ENCODE measurements at places on chromosomes 5 and 9.
A peak's percentile ranks its signal among the peaks of the same experiment; 100 is the strongest.

DNA sequence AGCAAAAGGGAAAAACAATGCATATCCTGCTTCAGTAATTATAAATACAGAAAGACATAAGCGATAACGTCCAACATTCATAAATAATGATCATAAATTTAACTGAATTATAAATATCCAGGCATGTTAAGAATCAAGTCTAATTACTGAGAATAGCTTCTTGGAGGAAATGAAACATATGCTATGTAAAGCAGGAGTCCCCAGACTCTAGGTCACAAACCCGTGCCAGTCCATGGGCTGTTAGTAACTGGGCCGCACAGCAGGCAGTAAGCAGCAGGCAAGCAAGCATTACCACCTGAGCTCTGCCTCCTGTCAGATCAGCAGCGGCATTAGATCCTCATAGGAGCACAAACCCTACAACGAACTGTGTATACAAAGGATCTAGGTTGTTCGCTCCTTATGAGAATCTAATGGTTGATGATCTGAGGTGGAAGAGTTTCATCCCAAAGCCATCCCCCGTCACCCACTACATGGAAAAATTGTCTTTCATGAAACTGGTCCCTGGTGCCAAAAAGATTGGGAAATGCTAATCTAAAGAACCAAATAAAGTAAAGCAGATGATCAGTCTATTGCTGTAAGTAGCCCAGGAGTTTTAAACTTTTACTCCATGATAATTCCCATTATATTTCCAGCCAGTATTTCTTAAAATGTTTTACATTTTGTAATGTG, 50.4 kb downstream of the CERT1 start:
- no peak for DNase-seq

DNA sequence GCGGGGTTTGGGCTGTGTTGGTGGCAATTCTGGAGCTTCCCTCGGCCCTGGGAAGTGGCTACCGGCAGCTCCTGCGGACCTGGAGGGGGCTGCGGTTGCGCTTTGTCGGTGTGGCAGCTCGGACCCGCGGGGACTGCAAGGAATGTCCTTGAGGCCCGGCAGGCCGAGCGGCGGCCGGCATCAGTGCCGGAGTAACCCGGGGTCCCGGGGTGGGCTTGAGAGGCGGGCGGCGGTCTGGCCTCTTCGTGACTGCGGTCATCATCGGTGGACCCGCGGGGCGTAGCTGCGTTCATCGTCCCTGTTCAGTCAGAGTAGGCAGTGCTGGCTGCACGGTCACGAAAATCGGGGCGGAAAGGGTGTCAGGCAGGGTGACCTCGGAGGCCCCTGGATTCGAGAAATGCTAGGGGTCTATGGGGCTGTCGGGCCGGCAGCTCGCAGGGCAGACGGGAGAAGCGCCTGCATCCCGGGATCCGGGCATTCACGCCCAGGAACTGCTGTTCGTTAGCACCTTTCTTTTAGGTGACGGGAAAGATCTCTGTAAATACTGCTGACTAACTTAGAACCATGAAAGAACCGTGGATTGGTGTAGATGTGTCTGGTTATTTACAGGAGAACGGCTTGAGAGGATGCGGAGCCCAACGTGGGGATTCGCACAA, 474 bp downstream of the HMGCR start:
- DNase-seq: no peak

DNA sequence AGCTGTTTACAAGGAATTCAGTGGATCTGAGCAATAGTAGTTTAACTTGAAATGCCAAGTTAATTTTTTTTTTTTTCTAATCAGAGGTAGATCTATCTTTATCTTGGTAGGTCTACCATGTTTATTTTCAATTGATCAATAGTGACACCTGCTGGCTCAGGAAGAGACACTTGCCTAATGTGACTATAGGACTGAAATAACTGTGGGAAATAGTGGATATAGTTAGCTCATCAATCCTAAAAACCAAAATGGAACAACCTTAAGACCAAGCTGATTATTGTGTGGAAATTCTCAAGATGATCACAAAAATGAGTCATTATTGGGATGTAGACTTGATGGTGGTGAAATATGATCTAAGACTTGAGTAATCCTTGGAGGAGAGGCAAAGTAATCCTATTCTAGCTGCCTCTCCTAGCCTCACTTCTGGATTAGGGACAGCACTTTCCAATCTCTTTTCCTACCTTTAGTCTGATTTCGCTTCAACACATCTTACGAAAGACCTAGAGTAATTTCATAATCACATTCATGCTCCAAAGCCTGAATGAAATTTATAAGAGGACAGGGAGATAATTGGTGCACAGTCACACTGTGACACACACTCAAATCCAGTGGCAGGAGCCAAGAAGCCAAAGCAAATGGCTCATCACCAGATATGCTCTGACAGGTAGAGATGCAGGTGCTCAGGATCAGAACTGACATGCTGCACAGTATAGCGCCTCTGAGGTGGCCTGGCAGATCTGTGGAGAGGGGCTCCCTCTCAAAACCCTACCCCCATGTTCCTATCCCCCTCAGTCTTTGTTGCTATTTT, 156.3 kb downstream of the HMHB1 start:
- no peak for DNase-seq

- no peak for DNase-seq
These were observed 40.9 kb downstream of the SVEP1 start for GRCh38 chr9:110538647-110539041.

- no peak for DNase-seq
These were observed 6.5 kb downstream of the CDO1 start for GRCh38 chr5:115809946-115810345.

DNA sequence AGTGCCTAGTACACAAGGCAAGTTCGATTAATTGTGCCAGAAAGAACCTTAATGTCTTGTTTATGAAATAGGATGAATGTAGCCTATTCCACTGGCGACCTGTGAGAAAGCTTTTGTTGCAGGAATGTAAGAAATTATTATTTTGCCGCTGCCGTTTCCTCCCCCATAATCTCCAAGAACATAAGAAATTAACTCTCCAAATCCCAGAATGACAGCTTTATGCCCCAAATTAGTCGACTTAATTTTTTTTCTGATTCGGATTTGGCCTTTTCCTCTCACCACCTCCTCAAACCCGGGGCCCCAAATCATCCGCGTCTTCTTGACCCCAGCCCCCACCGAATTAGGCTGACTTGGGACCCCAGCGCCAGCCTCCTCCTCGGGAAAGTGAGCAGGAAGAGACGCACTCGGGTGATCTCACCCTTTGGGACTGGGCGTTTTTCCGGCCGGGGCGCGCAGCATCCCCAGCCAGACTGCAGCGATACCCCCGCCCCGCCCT, 682 bp upstream of the SPTAN1 start:
- no peak for DNase-seq

DNA sequence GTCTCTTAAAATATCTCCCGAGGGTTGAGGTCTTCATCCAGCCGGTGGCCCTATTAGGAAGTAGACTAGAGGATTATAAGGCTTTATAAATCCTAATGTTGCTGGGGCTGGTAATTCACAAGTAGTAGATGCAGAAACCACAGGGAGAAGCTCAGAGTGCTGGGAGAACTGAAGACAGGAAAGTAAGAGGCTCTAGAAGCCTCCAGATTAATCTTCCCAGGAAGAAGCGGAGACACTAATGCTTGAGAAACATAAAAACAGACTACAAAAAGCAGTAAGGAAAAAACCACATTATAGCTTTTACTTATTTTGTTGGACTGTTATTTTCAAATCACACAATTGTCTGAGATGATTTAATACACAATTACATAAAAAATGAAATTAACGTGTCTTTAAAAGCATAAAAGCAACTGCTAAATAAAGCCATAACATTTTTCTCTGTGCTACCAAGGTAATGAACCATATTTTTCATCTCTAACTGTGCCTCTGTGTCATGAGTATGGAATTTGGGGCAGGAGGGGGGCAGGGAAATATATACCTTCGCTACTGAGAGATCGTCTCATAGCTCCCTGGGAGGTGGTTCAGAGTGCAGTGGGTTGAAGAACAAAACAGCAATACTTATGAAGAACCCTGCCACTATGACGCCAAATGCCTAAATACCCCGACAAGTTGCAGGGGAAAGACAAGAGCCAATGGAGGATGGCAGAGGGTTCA, 806.2 kb upstream of the WWC1 start:
- no peak for DNase-seq

DNA sequence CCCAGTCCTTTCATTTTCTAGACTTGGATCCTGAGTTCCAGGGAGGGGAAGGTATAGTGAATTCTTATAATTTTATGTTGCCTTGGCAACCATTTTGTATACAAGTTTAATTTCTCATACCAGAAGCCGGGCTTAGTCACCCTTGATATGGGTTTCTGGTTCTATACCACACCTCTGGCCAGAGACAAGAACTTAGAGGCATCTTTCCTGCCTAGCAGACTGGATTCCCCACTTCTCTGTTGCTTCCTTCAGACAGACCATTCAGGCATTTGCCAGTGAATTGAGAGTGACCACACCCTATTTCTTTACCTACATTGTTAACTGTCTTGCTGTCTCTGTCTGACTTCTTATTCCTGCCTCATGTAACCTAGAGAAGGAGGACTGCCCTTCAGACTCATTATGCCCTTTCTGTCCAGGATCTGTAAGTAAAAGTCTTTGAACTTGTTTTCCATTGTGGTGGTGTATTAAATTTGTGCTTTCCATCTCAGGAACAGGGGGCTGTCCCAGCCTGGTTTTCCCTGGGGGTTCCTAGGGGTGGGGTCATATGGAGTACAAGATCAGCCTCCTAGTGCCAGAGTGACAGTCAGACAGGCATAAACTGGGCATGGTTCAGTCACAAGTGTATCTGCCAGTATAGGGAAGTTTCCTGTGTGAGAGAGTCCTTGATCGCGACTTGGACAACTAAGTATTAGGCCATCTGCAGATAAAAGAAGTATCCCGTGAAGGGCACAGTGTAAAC, 27.4 kb downstream of the TNFSF8 start:
- DNase-seq: no peak

GRCh38 chr9:107131108-107131799, 151.8 kb upstream of the RAD23B start:
- no peak for DNase-seq

GRCh38 chr9:14383294-14383693, 69.4 kb upstream of the NFIB start:
- peak; percentile 31 for DNase-seq

GRCh38 chr5:92641031-92641962, 939.7 kb downstream of the NR2F1-AS1 start:
- DNase-seq: no peak

DNA sequence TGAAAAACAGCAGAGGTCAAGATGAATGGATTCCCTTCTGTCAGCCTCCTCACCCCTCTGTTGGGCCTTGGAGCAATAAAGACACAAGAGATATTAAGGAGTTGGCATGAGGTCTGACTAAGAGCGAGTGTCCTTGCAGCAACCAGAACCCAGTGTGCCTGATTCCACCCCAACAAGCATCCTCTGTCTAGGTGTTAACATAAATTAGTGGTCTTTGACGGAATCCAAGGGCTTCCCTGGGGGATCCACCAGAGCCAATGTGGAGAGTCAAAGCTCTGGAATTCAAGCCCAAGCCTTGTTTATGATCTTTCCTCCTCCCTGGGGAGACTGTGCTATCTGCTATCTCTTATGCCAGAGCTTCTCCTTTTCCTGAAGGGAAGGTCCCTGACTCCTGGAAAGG, 128.1 kb upstream of the SMIM23 start:
- DNase-seq: no peak

DNA sequence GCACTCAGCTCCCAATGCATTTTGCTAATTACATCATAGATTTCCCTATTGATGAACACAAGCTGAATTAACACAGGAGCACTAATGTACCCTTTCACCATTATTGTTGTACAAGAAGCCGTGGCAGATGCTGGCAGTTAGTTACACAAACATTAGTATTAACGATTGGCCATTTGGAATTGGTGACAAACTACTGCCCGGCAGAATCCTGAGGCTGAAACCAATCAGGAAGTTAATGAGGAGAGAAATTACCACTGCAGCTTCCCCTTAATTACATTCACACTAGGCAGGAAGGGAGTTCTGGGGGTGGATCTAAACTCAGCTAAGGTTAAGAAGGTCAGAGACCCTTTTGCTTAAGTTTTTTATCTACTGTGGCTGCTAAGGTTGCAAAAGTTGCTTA, 9.6 kb upstream of the DMRT3 start:
- DNase-seq: no peak

DNA sequence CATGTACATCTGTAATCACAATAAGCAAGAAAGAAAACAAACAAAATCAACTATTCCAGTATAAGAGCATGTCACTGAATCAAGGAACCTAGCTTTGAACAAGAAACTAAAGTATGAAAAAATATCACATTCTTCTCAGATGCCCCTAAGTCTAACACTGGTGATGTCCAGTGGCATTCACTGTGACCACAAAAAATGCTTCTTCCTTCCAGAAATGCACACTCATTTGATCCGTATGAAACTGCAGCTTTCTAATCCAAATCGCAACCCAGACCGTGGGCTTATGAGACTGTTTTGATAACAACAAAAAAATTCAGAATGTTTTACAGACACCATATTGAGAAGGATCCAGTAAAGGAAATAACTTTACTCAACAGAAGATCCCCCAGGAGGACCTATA, 320.1 kb upstream of the TARS1 start:
- DNase-seq: no peak

DNA sequence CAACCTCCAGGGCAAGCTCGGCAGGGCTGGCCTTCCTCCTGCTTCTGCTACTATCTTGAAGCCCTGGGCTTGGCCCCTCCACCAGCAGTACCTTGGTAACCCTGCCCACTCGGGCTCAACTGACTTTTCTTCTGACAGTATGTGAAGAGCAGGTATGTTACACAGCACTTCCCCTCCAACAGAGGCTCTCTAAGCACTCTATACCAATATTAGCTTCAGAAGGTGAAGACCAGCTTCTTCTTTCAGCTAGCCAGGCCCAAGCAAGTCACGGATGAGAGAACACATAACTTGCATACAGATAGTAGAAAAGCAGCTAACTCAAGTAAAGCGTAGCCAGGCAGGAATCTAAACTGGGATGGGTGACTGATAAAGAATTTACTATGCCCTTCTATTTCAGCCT, 64.3 kb downstream of the FEM1C start:
- DNase-seq: no peak

GRCh38 chr5:37412515-37412914, 33.4 kb downstream of the WDR70 start:
- no peak for DNase-seq

GRCh38 chr5:134432677-134433359, 21.1 kb upstream of the CDKN2AIPNL start:
- DNase-seq: no peak

- DNase-seq: no peak
These were observed 468.9 kb downstream of the DTWD2 start for GRCh38 chr5:118519466-118519865.
